H9 (cell line): ENCODE measurements at places on chromosomes 6 and 20. TPM values are rescaled to one million over a fixed set of nuclear protein-coding genes. Genes with fewer than 3 reads are reported as not detected.

Gene UNC5CL
- total RNA-seq: 0.79 and 0.81 TPM in 2 replicates

Gene F13A1
- total RNA-seq: 0.15 and 0.18 TPM in 2 replicates

Gene TGM6
- not detected in 2 replicates for total RNA-seq

Gene MCHR2
- not detected in 2 replicates for total RNA-seq

Gene ALDH8A1
- 0.24 TPM in 1 of 2 replicates, not detected in the other for total RNA-seq

Gene BHLHE23
- total RNA-seq: 0.22 and 0.35 TPM in 2 replicates

GRCh38 chr6:41784581-41785171 is 2.8 kb upstream of the TOMM6 start:
- peaks cover 17% of the 10 kb centered on the region; the same call in 1 of the 2 replicates for H3K27me3 ChIP-seq
- no peaks in the 10 kb centered on the region for H3K4me1 ChIP-seq
- no peak for DNase-seq
- H3K36me3 ChIP-seq: peaks cover 7% of the 10 kb centered on the region
- peak overlapping the region; percentile 63 for H3K4me3 ChIP-seq
- no peak overlapping the region for H3K27ac ChIP-seq

DNA sequence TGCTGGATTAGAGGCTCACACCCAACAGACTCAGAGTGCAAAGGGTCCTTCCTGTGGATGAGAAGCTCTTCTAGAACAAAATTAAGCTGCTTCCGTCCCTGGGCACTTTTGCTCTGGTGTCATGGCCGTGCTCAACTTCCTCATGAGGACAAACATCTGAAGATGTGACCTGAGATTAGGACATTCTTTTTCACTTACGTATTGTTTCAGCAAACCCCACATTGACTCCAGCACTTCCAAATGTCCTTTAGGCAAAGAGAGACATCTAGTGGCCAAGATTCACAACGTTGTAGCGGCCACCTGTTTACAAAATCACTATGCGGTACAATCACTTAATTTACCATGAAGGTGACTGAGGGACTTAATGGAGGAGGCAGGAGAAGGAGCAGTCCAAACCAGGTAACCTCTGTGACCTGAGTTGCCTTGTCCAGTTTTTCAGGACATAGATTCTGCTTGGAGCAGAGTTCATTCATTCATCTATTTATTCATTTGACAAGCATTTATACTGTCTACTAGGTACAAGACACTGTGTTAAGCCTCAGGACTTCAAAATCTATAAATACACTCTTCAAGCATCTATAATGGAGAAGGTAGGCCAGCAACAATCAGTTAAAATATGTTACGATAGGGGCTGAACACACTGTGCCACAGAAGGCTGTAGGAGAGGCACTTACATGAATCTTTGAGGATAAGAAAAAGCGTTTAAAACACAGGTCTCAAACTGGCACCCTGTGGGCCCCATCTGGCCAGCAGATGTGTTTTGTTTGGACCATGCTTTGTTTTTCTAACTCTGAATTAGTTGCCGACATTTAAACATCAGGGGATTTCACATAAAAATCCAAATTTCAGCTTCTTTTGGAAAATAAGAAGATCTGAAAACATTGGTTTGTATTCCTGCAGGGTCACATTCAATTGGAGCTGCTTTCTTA is 5.6 kb upstream of the ADGRF1 start:
- H3K36me3 ChIP-seq: no peaks in the 10 kb centered on the region
- no peak overlapping the region for H3K4me3 ChIP-seq
- no peak overlapping the region for H3K27ac ChIP-seq

- no peaks in the 10 kb centered on the region for H3K4me1 ChIP-seq
- no peaks in the 10 kb centered on the region for H3K27me3 ChIP-seq
- H3K36me3 ChIP-seq: peaks cover 14% of the 10 kb centered on the region
- no peak for DNase-seq
These were observed 110.1 kb downstream of the NRN1 start for GRCh38 chr6:5896476-5897200.

GRCh38 chr6:5524110-5524509 is 262.8 kb downstream of the FARS2 start:
- H3K27me3 ChIP-seq: no peaks in the 10 kb centered on the region
- H3K4me3 ChIP-seq: no peak overlapping the region
- no peak for DNase-seq
- no peaks in the 10 kb centered on the region for H3K36me3 ChIP-seq
- peaks cover 3% of the 10 kb centered on the region; the same call in 1 of the 2 replicates for H3K4me1 ChIP-seq
- H3K27ac ChIP-seq: no peak overlapping the region

- H3K4me3 ChIP-seq: no peak overlapping the region
- DNase-seq: no peak
- 0 out of 2 replicates have a peak, but pooled peaks cover 4% of the 10 kb centered on the region for H3K36me3 ChIP-seq
- no peak overlapping the region for H3K27ac ChIP-seq
- H3K4me1 ChIP-seq: no peaks in the 10 kb centered on the region
These were observed 176.1 kb upstream of the PLN start for GRCh38 chr6:118371955-118372354.

- no peak overlapping the region for H3K4me3 ChIP-seq
- peaks cover 8% of the 10 kb centered on the region for H3K36me3 ChIP-seq
- no peaks in the 10 kb centered on the region for H3K27me3 ChIP-seq
- H3K27ac ChIP-seq: no peak overlapping the region
- no peak for DNase-seq
- H3K4me1 ChIP-seq: no peaks in the 10 kb centered on the region
These were observed 41.2 kb downstream of the BTBD3 start for GRCh38 chr20:11958855-11959254.

- no peaks in the 10 kb centered on the region for H3K4me1 ChIP-seq
- no peak overlapping the region for H3K27ac ChIP-seq
- DNase-seq: no peak
- H3K4me3 ChIP-seq: no peak overlapping the region
- no peaks in the 10 kb centered on the region for H3K36me3 ChIP-seq
These were observed 10.8 kb upstream of the WTAP start for GRCh38 chr6:159716247-159717096.

DNA sequence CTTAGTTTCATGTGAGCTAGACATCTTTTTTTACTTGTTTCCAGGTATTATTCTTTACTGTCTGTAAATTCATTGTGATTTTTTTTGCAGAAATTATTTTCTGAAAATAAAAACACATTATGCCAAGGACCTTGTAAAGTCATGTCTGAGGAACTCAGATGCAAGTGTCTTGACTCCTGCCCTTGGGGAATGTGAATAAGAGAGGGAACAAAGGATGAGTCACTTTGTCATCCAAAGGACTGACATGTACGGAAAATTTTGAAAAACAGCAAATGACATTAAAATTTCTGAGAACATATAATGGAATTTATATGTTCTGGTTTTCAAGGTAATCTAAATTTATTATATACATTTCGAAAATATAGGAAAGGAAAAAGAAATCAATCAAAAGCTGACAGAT is 660.4 kb downstream of the CD109 start:
- no peaks in the 10 kb centered on the region for H3K36me3 ChIP-seq
- H3K4me3 ChIP-seq: no peak overlapping the region
- H3K27me3 ChIP-seq: no peaks in the 10 kb centered on the region

- H3K27me3 ChIP-seq: no peaks in the 10 kb centered on the region; the same call in 1 of the 2 replicates
- H3K4me1 ChIP-seq: no peaks in the 10 kb centered on the region
- no peak for DNase-seq
- H3K27ac ChIP-seq: no peak overlapping the region
These were observed 148.7 kb upstream of the PHACTR3 start for GRCh38 chr20:59455402-59456341.

GRCh38 chr6:94049001-94049400 is 629.6 kb upstream of the EPHA7 start:
- H3K27me3 ChIP-seq: no peaks in the 10 kb centered on the region
- H3K36me3 ChIP-seq: no peaks in the 10 kb centered on the region

- no peak overlapping the region for H3K27ac ChIP-seq
- H3K4me3 ChIP-seq: no peak overlapping the region
- no peaks in the 10 kb centered on the region for H3K4me1 ChIP-seq
- DNase-seq: no peak
- H3K36me3 ChIP-seq: no peaks in the 10 kb centered on the region
These were observed 306.9 kb upstream of the ADGRB3 start for GRCh38 chr6:68328156-68328555.

DNA sequence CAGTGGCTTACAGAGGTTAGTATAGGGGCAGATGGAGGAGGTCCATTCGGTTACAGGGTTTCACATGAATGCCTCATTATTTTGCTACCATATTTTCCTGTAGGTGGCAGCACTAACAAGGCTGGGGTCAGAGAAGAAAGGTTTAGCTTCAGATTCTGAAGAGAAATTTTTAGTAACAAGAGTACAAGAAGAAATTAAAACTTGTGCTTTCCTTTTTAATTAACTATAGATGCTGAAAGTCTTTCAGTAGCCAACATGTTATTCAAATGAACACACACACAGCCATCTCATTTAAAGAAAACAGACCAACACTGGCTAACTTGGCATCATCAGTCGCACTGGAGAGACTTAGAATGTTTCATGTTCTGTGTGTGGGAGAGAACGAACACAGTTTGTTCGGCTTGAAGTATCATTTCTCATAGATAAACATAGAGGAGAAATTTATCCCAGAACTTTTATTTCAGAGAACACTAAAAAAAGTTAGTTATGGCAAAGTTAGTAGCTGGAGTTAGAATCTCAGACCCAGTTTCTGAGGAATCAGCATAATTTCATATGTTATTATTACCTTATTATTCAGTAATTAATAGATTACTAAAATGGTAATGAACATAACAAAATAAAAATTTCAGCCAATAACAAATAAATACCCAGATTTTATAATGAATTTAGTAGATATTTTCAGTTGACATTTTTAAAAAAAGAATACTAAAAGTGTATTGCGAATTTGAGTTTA is 314.0 kb upstream of the RSPO3 start:
- no peak overlapping the region for H3K27ac ChIP-seq
- no peaks in the 10 kb centered on the region for H3K27me3 ChIP-seq
- no peaks in the 10 kb centered on the region for H3K36me3 ChIP-seq
- H3K4me3 ChIP-seq: no peak overlapping the region

- peak overlapping the region; percentile 91 for H3K4me3 ChIP-seq
- peaks cover 19% of the 10 kb centered on the region for H3K36me3 ChIP-seq
- no peaks in the 10 kb centered on the region; the same call in 1 of the 2 replicates for H3K27me3 ChIP-seq
These were observed 1.5 kb upstream of the TUBB2B start for GRCh38 chr6:3228771-3229565.
